RPMI8226 (cell line): ENCODE measurements at places on chromosomes 2 and 18.
A peak's percentile ranks its signal among the peaks of the same experiment; 100 is the strongest.

- peak; percentile 79 for DNase-seq
These were observed 177.3 kb downstream of the HAUS1 start for GRCh38 chr18:46281185-46282176.

DNA sequence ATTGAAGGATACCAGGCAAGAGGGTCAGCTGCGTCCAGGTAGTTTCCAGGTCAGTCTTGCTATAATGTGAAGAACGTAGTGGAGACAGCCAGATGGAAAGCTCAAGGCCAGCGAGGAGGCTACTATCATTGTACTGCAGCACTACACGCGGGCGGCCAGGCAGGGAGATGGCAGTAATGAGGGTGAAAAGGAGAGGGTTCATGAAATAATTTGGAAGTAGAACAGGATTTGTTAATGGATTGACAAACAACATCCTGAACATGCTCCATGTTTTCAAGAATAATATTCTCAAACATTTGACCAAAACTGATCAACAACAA is 17.1 kb downstream of the SPIRE1 start:
- DNase-seq, result no peak

DNA sequence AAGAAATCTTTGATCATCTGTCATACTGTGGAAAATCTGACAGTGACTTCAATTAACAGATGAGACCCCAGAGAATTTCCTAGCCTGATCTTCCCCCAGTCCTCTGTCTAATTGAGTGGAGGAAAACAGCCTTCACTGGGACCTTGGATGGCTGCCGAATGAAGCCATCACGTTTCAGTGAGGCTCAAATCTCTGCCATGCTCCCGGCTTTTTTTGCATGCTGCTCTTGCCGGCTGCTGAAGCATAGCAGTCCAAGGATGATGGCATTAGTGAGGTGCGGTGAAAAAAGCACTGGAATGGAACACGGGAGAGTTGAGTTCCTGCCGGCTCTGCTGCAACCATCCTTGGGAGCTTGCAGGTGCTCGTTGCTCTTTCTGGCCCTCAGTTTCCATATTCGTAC is 430.5 kb downstream of the SLC4A3 start:
- no peak for DNase-seq

DNA sequence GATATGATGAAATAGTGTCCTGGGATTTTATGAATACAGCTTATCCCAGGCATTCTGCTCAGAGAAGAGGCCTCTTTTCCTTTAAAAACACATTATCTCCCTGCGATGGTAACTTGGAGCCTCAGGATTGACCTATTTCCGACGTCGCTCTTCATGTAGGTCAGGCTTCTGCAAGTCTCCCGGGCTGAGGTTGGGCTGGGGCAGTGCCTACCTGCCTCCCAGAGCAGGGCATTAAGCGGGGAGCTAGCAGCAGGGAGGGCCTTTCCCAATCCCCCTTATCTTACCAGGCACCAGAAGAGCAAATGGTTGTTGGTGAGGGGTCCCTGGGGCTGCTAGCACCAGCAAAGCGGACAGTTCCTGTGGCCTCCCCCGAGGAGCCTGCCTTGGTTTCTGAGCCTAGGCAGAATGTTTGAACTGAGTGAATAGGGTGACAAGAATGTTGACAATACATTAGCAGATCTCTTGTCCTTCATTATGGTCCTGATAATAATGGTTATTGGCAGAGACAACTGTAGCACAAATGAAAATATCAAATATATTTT is 60.2 kb downstream of the TRPM8 start:
- no peak for DNase-seq

DNA sequence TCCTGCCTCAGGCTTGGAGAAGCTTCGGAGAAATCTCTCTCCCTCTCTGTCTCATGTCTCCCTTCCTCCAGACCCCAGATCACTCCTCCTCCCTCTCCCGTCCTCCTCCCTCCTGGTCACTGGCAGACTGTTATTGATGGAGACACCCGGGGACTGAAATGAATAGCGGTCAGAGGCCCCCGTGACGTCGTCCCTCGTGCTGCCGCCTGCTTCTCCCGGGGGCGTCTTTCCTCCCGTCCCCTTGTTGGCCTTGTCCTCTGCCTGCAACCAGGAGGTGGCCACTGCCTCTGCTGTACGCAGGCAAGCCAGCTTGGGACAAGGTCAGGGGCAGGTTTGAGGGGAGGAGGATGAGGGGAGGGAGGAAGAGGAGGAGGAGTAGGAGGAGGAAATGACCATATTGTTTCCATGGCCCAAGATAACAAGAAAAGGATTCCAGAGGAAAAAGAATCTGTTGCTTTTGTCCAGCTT is 78.2 kb downstream of the CELF4 start:
- DNase-seq, result no peak
